Fibroblast of lung (primary cell): ENCODE measurements at places on chromosomes 3 and 15. TPM values are rescaled to one million over a fixed set of nuclear protein-coding genes. Genes with fewer than 3 reads are reported as not detected.

DNA sequence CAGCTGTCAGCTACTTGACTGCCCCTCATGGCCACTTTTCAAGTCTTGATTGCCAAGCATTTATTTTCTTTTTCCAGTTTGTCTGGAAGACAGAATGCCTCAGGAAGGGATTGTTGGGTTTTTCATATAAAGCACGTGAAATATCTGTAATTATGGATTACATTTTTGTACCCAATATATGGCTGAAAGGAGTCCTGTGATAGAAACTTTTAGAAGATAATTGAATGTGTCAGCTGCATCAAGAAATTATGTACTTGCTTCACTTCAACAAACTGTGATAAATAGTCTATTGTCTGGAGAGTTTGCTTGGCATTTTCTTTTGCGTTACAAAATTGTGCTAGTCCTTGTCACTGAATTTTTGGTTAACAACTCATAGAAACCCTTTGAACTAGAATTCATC, 247.9 kb upstream of the SLCO3A1 start:
- no peak overlapping the region for H3K27ac ChIP-seq
- H3K4me1 ChIP-seq = no peaks in the 10 kb centered on the region
- H3K4me3 ChIP-seq = no peak overlapping the region

- H3K4me3 ChIP-seq = no peak overlapping the region
- no peaks in the 10 kb centered on the region for H3K27me3 ChIP-seq
- no peak for DNase-seq
- no peak overlapping the region for H3K27ac ChIP-seq
- H3K36me3 ChIP-seq = no peaks in the 10 kb centered on the region
Observed at GRCh38 chr15:72570059-72570458, 84.4 kb upstream of the GOLGA6B start.

GRCh38 chr3:9167222-9167621, 82.2 kb downstream of the SRGAP3 start:
- no peaks in the 10 kb centered on the region for H3K36me3 ChIP-seq
- no peak overlapping the region for H3K4me3 ChIP-seq
- no peaks in the 10 kb centered on the region for H3K27me3 ChIP-seq
- DNase-seq = no peak
- H3K4me1 ChIP-seq = no peaks in the 10 kb centered on the region
- H3K27ac ChIP-seq = no peak overlapping the region

DNA sequence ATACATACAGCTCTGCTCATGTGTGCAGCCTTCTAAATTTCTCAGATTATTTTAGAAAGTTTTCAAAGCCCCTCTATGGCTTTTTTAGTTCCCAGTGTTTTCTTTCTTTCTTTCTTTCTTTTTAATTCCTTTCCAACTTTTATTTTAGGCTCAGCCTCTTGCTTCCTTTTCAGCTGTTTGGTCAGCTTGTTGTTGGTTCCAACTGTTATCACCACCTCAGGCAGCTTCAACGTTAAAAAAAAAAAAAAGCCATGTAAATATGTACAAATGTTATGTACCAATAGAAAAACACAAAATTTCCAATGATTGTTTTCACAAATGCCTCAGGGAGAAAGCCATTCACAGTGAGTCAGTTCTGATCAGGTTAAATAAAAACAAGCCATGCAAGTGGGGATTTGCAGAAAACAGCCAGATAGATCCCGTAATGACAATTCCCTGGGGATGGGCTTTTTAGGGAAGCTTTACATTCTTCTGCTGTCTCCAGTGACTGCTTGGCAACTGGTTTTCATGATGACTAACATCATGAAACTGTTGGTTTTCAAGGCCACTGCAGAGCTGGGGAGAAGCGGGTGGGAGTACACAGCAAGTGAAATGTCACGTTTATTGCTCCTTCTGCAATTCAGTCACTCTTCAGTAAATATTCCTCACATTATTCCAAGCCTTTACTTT, 908.4 kb downstream of the EPHA3 start:
- H3K36me3 ChIP-seq = no peaks in the 10 kb centered on the region
- peaks cover 2% of the 10 kb centered on the region for H3K4me1 ChIP-seq
- no peaks in the 10 kb centered on the region for H3K27me3 ChIP-seq
- peak; percentile 64 for DNase-seq

DNA sequence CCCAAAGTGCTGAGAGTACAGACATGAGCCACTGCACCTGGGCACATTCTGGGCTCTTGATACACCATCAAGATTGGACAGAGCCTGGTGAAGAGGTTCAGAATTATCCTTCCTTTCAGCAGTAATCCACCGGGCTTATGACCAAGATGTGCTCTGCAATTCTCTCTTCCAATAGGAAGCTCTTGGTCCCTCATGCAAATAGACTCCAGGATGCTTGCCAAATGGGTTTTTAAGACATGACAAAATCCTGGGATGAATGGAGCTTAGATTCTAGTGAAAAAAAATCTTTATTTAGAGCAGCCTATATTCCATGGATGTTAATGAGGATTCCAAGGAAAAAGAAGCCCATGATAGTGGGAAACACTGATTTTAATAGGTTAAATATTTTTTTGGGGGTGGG, 119.1 kb downstream of the SV2B start:
- no peaks in the 10 kb centered on the region for H3K36me3 ChIP-seq
- H3K27me3 ChIP-seq = no peaks in the 10 kb centered on the region
- no peak for DNase-seq
- H3K27ac ChIP-seq = no peak overlapping the region
- no peaks in the 10 kb centered on the region for H3K4me1 ChIP-seq

DNA sequence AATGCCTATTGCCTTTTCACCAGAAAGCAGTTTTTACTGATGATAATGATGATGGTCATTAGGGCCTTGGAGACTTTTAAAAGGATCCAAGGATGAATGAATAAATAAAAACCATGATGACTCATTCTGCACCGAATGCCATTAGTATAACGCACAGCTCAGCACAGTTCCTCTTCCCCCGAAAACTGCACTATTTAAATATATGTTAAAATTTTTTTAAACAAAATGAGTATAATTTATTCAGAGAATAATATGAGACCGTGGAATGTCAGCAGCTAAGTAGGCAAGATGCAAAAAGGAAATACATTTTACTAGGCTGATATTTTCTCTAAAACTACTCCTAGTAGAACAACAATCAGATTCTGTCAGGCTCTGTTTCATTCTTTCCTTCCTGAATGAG, 83.4 kb upstream of the NANOGP8 start:
- no peak overlapping the region for H3K27ac ChIP-seq
- H3K4me3 ChIP-seq = no peak overlapping the region
- no peaks in the 10 kb centered on the region for H3K36me3 ChIP-seq
- no peaks in the 10 kb centered on the region for H3K27me3 ChIP-seq

GRCh38 chr3:141440942-141441341, 45.9 kb upstream of the RASA2 start:
- peaks cover 13% of the 10 kb centered on the region for H3K36me3 ChIP-seq
- H3K4me1 ChIP-seq = peaks cover 22% of the 10 kb centered on the region
- DNase-seq = no peak
- no peak overlapping the region for H3K4me3 ChIP-seq
- H3K27me3 ChIP-seq = no peaks in the 10 kb centered on the region

GRCh38 chr15:92155934-92156333, 237.7 kb upstream of the ST8SIA2 start:
- H3K36me3 ChIP-seq = no peaks in the 10 kb centered on the region
- no peaks in the 10 kb centered on the region for H3K27me3 ChIP-seq
- no peak for DNase-seq
- no peak overlapping the region for H3K27ac ChIP-seq

DNA sequence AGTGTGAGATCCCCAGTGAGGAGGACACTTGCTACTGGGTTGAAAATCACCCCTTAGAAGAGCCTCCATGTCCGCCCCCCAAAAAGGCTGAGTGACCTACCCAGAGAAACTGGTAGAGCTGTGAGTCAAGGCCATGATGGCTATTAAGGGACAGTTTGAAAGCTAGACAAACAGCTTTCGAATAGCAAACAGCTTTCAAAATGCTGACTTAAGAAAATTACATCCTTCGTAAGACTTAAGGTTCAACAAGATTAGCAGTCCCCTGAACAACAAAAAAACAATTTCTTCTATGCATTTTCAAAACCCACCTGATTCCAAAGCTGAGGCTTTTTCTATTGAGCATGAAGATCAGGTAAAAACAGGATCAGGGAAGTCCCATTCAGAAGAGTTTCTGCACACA, 269.7 kb upstream of the SOX2 start:
- no peak for DNase-seq
- H3K4me3 ChIP-seq = no peak overlapping the region
- no peak overlapping the region for H3K27ac ChIP-seq
- no peaks in the 10 kb centered on the region for H3K36me3 ChIP-seq

DNA sequence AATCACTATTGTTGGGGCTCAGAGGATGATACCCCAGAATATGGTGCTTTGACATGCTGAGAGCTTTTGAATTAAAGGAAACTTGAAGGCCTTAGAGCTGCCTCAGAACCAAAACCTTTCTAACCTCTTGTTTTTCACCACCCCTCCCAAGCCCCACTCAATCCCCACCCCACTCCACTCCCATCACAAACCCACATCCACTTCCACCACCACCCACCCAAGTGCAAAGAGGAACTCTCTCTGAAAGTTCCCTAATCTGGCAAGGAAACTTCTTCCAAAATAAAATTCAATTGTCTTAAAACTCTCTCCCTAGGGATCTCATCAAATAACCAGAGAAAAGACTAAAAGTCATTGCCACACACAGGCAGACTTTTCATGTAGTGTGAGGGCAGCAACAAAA, 301.2 kb upstream of the ARHGEF26 start:
- no peaks in the 10 kb centered on the region for H3K36me3 ChIP-seq
- no peaks in the 10 kb centered on the region for H3K4me1 ChIP-seq
- H3K27ac ChIP-seq = no peak overlapping the region
- DNase-seq = no peak

GRCh38 chr3:156373654-156374053, 181.3 kb downstream of the SSR3 start:
- DNase-seq = no peak
- no peak overlapping the region for H3K4me3 ChIP-seq
- no peaks in the 10 kb centered on the region for H3K4me1 ChIP-seq

DNA sequence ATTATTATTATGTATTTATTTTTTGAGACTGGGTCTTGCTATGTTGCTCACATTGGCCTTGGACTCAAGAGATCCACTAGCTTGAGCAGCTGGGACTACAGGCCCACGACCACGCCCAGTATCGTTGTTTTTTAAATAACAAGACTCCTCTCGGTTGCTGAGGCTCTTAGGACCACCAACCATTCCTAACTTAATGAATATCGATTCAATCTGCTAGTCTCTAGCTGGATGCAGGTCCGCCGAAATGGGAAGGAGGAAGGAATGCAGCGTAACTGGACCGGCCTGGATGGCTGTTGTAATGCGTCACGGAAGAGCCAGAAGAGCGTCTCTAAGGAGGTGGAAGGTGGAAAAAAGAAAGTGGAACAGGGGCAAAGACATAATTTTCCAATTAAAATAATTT, 1.7 kb downstream of the ANXA2 start:
- H3K36me3 ChIP-seq = peaks cover 5% of the 10 kb centered on the region
- H3K27ac ChIP-seq = peak overlapping the region; percentile 99
- peak overlapping the region; percentile 93 for H3K4me3 ChIP-seq
- DNase-seq = no peak
- H3K27me3 ChIP-seq = no peaks in the 10 kb centered on the region

DNA sequence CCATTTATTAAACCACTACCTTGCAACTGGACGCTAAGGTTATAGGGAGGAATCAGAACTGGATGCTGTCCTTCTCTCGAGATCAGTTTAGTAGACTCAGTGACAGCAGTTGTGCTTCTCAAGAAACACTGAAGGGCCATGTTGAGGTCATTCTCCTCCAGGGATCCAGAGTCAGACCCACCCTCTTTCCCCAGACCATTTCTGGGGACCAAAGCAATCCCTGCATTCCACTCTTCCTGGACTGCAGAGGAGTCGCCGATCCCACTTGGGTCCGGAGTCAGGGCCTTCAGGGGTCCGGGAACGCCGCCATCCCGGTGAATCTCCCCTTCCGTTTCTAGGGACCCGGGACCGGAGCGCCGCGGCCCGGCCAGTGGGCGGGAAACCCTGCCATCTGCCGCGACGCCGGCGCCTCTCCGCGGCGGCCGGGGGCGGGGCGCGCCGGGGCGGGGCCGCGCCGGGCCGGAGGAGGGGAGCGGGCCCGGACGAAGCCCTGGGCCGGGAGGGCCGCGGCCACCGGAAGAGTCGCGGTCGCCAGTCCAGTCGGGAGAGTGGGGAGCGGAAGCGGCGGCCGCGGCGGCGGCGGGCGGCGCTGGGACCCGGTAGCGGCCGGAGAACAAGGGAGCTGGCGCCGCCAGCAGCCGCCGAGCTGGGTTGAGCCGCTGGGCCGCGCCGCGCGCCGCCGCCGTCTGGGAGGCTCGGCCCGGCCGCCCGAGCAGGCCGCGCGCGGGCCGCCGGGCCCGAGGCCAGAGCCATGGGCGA, at the start of gene DVL3:
Gene DVL3, plus strand, starts transcription at position 493 of the 759 bp plus-strand sequence. Its CDS starts 259 bp downstream, at position 752.
- H3K36me3 ChIP-seq = no peaks in the 10 kb centered on the region
- no peaks in the 10 kb centered on the region for H3K27me3 ChIP-seq
- peak; percentile 55 for DNase-seq
- peak within 1 kb of the TSS; percentile 77 for H3K27ac ChIP-seq

DNA sequence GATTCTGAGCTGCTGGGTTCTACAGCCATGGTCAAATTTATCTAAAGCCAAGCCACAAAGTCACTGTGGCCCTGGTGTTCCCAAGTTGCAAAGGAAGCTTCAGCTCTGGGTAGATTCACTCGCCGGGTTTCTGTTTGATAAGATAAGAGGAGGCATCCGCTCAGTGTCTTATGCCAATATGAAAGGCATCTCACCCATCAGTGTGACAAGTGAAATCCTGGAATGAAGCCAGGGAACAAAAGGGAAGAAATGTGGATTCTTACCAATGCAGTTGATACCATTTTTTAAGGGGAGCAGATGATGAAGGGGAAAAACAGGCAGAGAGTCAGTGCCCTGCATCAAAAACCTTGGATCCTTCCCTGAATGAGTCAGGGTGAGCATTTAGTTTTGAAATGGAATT, 2.8 kb upstream of the CPNE4 start:
- no peaks in the 10 kb centered on the region for H3K4me1 ChIP-seq
- peaks cover 15% of the 10 kb centered on the region for H3K27me3 ChIP-seq
- H3K4me3 ChIP-seq = no peak overlapping the region

The ARPIN gene
- 13.2 and 13.9 TPM in 2 replicates for total RNA-seq

The PSTPIP1 gene
- total RNA-seq = 0.77 and 1.5 TPM in 2 replicates

The CPN2 gene
- total RNA-seq = not detected in 2 replicates

The SLC12A1 gene
- total RNA-seq = not detected in 2 replicates

The HACD3 gene
- 71.4 and 95.6 TPM in 2 replicates for total RNA-seq
